ENCODE measurements at places on chromosomes 6 and 20.

DNA sequence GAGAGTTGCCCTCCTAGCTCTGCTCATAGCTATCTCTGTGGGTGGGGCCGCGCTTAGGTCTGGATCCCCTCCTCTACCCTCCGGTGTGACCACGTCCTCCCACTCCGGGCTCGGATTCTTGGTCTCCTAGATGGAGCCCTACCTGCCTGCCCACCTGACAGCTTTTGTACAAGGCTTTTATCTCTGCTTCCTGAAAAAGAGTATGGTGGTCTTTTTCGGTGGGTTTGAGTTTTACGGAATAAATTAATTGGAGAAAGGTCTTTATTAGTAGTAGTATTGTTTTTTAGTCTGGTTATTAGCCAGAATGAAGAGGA, 773 bp downstream of the SMAP1 start:
- no peak for DNase-seq

DNA sequence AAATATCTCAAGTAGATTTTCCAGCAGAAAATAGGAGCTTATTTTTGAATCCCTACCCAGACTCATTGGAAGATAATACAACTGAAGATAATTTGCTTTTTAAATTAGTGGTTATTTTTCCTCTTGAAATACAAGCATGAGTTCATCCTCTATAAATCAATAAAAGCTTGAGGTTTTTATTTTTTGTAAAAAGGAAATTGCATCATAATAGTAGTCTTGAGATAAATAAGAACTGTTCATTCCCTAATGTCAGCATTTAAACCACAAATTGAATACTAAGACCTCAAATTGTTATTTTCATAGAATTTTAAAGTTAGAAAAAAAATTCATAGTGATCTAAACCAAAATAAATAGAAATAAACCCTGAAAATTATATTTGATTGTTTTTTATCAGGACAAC, 719.1 kb downstream of the CD109 start:
- DNase-seq, result peak; percentile 38

GRCh38 chr20:23629017-23629541, 8.7 kb downstream of the CST3 start:
- peak; percentile 8 for DNase-seq

- DNase-seq, result peak; percentile 75
Observed at GRCh38 chr6:66897576-66897975, 1190.5 kb upstream of the EYS start.

DNA sequence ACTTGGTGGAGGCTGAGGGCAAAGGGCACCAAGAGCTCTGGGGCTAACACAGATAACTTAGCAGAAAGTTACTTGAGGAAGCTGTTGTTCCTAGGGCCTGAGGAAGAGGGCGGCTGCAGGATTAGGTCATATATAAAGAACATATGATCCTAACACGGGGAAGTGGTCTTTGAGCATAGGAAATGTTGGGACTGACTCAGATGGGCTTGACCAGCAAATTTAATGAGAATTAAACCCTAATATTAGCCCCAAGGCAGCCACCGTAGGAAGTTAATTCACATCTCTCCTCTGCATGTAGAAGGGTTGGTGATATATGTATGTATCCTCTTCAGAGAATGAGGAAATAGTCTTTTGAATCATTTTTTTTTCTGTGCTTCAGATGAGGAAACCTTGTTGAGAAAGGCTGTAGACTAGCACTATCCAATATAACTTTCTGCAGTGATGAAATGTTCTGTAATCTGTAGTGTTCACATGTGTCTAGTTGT, 9.2 kb upstream of the ZBTB9 start:
- DNase-seq, result no peak

- no peak for DNase-seq
Observed at GRCh38 chr6:13288969-13289391, 39.4 kb downstream of the TBC1D7 start.

DNA sequence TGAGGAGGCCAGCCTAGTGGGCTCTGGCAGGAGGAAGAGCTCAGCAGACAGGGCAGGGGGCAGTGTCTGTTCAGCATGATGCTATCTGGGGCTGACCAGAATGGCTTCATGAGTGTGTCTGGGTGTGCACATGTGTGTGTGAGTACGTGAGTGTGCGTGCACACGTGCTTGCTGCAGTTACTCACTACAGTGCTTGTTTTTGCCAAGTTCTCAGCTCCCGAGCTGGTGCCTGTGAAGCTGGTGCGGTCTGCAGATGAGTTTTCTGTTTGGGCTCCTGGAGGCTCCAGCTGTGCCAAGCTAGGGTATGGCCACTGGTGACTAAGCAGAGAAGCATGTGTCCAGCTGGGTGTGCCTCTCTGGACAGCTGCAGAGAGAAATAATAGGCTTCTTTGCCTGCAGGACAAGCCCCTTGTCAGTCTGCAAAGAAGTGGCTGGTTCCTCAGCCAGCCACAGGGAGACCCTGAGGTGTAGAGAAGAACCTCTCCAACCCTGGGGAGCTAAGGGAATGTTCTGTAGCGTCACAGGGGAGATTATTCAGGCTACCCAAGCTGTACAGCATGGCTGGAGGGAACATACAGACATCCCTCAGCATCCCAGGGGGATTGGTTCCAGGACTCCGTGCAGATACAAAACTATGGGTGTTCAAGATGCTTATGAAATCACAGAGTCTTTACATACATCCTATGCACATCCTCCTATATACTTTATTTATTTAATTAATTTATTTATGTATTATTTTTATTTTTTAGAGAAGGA, 40.2 kb upstream of the FAM50B start:
- peak; percentile 71 for DNase-seq

- DNase-seq, result no peak
Observed at GRCh38 chr6:94323853-94324252, 904.5 kb upstream of the EPHA7 start.

DNA sequence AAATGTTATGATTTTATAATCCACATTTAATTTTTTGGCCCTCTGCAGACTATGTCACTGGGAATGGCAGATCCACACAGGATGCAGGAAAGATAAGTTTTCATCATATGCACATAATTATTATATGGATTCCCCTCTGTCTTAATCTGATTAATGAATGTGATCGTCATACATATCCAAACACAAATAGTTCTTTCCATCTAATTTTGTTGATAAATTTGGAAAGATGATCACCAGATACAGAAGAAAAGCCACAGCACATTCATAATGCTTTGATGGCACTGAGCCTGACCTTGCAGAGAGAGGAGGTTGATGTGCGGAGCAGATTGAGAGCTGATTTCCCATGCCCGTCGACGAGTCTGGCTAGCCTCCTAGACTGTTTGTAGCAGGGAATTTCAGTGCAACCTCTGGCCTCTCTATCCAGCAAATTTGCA, 471.5 kb downstream of the EPM2A start:
- DNase-seq, result no peak

DNA sequence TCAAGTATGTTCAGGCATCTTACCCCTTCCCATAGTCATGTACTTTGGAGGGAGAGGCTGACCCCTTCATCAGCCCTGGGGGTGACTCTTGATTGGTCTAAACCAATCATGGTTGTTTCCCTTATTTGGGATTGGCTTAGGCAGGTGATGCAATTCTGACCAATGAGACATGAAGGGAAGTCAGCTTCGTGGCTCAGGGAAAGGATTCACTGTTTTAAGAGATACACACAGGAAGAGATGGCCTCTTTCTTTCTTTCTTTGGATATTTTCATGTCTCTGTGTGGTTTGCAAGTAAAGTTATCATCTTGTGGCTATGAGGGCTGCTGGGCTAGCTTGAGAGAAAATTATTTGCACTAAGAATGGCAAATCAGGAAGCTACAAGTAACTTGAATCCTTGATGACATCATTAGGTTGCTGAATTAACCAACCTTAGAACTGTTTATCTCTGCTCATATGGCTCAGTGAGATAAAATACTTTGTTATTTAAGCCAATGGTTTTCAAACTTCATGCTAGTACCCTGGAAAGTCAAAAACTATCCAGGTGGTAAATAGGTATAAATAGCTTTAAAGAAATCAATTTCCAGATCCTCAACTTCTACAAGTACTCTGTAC, 144.2 kb upstream of the CENPW start:
- no peak for DNase-seq

GRCh38 chr20:44099832-44100231, 87.2 kb downstream of the JPH2 start:
- DNase-seq, result no peak

DNA sequence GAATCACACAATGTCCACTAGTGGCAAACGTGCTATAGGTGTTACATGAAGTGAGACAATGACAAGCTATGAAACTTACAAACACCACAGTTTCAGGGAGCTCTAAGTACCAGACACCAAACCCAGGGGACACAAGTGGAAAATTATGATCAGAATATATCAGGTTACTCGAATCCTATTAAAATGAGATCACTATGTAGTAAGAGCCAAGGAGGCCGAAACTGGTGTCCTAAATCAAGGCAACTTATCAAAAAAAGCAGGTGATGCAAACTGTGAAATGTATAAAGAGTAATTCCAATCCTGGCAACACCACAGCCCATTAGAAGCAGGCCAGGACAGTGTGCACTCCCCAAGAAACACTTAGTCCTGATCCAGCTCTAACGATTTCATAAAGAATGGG, 100.3 kb downstream of the ARHGAP18 start:
- DNase-seq, result no peak

- DNase-seq, result peak; percentile 82
Observed at GRCh38 chr6:11650025-11650696, 112.6 kb downstream of the TMEM170B start.

GRCh38 chr6:70599187-70599586, 32.5 kb downstream of the SDHAF4 start:
- no peak for DNase-seq

- DNase-seq, result no peak
Observed at GRCh38 chr6:112667427-112667826, 320.3 kb downstream of the RFPL4B start.

DNA sequence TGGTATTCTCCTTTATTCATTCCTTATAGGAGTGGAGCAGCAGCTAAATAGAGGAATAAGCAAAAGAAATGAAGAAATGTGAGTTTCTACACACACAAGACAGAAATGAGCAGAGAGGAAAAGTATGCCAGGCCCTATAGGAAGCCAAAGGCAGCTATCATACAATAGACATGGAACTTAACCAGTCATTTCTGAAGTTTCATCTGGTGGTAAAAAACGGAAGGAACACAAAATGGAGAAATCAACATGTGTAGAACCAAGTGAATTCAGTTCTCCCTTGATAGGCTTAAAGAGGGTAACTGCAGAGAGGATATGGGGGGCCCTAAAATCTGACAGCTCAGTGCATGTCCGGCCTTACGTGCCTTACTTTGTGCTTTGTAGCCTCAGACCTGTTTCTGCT, 44.6 kb downstream of the TSBP1 start:
- no peak for DNase-seq

GRCh38 chr20:54004445-54004844, 65.9 kb downstream of the BCAS1 start:
- no peak for DNase-seq

- no peak for DNase-seq
Observed at GRCh38 chr6:150004101-150004782, 21.1 kb downstream of the RAET1L start.

- no peak for DNase-seq
Observed at GRCh38 chr6:98137391-98137790, 697.0 kb upstream of the POU3F2 start.

GRCh38 chr20:35196313-35196712, 24.4 kb downstream of the PROCR start:
- DNase-seq, result no peak

GRCh38 chr20:688809-689212, 13.2 kb upstream of the SCRT2 start:
- DNase-seq, result no peak

GRCh38 chr20:37992802-37993409, 40.4 kb downstream of the TTI1 start:
- DNase-seq, result peak; percentile 85

DNA sequence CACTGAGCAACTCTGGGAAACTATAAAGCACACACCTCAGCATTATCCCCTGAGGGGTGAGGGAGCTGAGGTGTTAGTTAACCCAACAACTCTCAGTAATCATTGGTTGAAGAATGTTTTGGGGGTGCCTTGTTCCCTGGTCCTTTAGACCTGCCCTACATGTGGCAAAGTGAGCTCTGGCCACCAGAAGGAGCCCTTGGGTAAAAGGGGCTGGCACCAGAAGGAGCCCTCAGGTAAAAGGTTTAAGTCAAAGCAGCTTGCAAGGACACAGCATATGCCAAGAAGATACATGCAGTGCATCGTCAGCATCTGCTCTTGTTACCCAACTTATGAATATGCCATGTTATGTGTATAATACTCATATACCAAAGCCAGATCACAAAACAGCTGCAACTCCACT, 1081.7 kb downstream of the KIF16B start:
- no peak for DNase-seq

GRCh38 chr6:156510242-156510641, 266.9 kb upstream of the ARID1B start:
- DNase-seq, result no peak

- DNase-seq, result no peak
Observed at GRCh38 chr20:42581311-42581710, 608.4 kb downstream of the PTPRT start.

GRCh38 chr6:2876210-2877056, 26.7 kb downstream of the SERPINB9 start:
- peak; percentile 70 for DNase-seq

- DNase-seq, result no peak
Observed at GRCh38 chr6:26319405-26320128, 45.4 kb upstream of the BTN3A2 start.

- no peak for DNase-seq
Observed at GRCh38 chr20:49637046-49637637, 69.2 kb upstream of the PTGIS start.

- DNase-seq, result peak; percentile 26
Observed at GRCh38 chr6:113450061-113450465, 407.1 kb upstream of the MARCKS start.

GRCh38 chr6:120965814-120966213, 368.5 kb downstream of the TBC1D32 start:
- no peak for DNase-seq

DNA sequence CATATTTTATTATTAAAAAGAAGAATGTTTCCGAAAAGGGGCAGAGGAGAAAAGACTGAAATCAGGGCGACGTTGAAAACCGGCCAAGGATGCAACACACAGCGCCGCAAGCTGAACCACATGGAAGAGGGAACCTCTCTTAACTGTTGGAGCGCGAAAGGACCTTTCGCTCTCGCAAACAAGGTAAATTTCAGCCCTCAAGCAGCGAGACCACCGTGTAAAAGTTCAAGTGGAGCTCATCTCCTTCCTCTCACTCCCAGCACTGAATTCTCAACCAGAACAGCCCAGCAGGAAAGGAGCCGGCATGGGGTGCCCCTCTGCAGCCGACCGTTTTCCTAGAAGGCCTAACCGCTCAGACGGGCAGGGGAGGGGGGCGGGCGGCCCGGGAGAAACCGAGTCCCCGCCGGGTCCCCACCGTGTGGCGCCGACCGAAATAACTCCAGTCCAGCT, 621 bp downstream of the GPR63 start:
- peak; percentile 5 for DNase-seq
